ENCODE measurements at places on chromosomes 11 and 22.

- DNase-seq: no peak
These were observed 436.2 kb downstream of the BUD13 start for GRCh38 chr11:116336540-116336939.

- no peak for DNase-seq
These were observed 927 bp downstream of the PRCP start for GRCh38 chr11:82899186-82899820.

DNA sequence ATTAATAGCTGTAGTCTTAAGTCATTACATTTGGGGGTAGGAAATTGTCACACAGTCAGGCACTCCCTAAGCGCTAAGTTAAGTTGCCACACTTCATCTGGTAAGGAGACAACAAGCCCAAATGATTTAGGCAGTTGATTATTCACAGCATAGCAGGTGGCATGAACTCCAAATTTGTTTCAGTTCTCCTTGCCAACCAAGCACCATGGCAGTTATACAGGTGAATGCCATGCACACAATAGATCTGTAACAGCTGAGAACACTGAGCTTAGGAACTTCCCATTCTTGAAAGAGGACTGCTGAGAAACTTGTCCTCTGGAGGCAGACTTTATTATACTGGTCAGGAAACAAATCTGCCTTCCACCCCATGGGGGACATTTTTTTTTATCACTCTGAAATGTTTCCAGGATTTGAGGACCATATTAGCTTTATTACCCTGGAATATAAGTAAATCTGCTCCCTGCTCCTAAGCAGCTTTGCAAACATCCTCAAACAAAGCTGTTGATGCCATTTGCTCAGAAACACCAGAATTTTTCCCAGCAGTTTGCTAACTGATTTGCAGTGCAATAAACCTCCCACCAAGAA, 5.1 kb upstream of the INTS4 start:
- no peak for DNase-seq

DNA sequence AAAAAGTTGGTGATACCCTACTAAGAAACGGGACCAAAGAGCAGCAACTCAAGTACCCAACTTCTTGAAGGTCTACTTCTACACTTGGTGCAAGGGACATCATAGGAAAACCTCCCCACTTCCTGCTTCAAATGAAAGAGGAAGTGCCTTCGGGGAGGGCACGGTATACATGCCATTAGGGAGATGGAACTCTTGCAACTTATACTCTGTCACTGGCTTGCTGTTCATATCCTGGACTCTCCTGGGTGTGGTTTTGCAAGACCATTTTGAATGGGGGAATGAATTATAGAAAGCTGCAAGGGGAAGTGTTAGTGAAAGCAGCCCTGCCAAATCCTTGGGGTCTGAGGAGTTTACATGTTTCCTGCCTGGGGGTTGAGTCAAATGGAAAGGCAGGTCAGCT, 41.9 kb downstream of the CSNK2A3 start:
- no peak for DNase-seq

GRCh38 chr22:28402060-28402459, 277.6 kb downstream of the TTC28 start:
- no peak for DNase-seq

DNA sequence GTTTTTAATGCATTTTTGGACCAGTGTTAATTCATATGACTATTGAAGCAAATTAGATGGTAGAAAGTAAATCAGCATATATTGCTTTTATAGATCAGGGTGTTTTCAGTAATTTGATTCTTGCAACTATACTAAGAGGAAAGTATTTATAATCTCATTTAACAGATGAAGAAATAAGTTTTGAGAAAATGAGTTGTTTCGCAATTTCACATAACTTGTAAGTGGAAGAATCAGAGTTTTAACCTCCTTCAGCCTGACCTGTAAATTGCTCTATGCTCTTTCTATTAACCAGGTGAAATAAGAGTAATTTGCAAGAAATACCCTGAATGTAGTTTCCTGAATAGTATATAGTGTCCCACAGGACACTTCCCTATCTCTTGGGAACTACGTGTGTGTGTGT, 1106.8 kb upstream of the RAG2 start:
- no peak for DNase-seq

DNA sequence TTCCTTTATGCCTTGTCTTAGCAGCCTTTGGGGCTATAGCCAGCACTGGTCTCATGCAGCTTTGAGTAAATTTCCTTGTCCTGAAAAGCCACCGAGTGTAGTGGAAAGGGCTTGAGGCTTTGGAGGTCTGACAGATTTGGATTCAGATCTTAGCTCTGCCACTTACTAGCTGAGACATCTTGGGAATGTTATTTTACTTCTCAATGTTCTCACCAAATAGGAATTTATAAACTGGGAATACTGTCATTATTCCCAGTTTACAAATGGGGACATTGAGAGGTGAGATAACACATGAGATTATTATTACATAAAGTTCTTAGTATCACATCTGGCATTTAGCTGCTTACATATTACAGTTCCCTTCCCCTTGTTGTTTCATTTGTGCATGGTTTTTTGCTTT, 95.5 kb downstream of the COMMD9 start:
- no peak for DNase-seq

DNA sequence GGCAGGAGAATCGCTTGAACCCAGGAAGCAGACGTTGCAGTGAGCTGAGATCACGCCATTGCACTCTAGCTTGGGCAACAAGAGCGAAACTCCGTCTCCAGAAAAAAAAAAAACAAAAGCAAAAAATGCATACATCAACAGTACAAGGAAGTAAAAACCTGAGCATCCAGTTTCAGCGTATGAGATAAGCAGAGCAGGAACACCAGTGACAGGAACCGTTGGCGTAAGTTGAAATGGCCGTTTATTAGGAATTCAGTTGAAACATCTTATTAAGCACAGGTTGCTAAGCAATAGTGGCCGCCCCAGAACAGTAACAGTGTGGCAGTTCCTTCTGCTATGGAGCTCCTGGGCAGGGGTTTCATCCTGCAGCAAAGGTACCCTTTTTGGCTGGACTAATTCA, 4.0 kb upstream of the L3MBTL2 start:
- DNase-seq: no peak

DNA sequence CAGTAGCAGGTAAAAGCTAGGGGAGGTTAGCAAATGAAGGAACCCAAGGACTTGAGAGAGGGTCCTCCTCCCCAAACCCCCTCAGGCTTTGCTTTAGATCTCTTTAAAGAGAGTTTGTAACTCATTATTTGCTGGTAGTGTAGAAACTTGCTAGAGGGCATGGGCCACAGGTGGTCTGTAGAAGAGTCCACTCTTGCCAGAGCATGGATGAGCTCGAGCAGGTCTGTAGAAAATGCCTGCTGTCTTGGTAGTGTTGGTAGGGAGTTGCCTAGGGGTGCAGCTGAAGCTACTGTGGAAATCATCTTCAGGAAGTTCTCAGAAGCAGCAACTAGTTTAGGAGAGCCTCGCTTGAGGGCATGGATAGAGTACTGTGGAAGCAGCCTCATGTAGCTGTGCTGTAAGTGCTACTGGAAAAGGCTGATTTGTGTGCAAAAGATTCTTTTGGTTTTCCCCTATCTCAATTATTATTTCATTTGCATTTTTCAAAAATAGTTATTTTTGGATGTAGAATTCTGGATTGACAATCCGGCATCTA, 104.3 kb downstream of the TMEM135 start:
- DNase-seq: no peak

- DNase-seq: no peak
These were observed 682.6 kb downstream of the JRKL start for GRCh38 chr11:97072420-97072819.

DNA sequence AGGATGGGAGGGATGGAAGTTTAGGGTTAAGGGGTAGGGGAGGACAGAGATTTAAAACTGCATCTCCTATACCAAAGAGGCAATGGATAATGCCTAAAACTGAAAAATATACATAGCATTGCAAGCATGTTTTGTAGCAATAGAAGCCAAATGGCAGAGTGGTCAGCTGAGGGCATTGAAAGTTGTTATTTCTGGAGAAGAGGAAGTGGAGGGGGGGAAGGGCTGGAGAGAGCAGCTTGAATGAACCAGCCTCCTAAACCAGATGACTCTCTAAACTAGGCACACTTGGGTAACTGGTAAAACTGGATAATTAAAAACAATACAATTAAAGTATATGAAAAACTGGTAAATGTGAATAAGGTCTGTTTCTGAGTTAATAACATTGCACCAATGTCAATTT, 70.3 kb upstream of the TP53I11 start:
- DNase-seq: no peak

GRCh38 chr22:19085233-19085718, 36.9 kb downstream of the DGCR2 start:
- DNase-seq: no peak

DNA sequence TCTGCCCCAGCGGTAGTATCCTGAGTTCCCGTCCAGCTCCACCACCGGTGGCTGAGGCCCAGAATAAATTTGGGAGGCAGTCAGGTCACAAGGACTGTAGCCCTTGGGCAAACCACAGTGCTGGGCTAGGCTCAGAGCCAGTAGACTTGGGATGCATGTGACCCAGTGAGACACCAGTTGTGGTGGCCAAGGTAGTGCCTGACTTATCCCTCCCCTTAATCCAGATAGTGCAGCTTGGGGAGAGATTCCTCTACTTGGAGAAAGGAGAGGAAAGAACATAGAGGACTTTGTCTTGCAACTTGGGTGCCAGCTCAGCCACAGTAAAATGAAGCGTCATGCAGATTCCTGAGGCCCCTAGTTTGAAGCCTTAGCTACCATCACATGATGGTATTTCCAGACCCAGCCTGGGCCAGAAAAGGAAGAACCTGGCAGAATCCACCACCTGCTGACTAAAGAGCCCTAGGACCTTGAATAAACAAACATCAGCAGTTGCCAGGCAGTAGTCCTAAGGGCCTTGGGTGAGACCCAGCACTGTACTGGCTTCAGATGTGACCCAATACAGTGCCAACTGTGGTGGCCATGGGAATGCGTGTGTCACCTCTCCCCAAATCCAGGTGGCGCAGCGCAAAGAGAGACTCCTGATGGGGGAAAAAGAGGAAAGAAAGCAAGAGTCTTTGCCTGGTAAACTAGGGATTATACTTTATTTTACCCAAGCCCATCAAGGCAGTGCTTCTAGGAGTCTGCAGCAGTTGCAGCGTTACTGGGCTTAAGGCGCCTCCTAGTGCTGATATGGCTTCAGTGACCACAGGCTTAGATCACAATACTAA, 17.0 kb upstream of the DDX10 start:
- DNase-seq: peak; percentile 70

DNA sequence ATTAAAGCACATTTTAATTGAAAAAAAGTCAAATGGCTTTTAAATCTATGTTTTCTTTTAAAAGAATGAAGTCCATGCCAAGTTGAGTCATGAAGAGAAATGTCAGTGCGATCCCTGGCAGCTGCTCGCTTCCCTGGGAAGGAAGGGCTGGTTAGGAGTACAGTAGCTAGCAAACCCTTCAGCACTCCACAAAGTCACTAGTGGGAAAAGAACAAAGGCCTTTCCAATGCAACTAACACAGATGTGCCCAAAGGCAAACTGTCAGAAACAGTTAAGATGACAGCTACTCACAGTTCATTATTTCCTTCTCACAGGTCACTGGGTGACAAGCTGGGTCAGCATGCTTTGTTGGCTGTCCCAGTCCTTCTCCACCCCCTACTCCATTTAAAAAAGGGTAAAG, 308.7 kb downstream of the DCDC1 start:
- no peak for DNase-seq

GRCh38 chr22:17980638-17981051, 43.7 kb downstream of the MICAL3 start:
- DNase-seq: peak; percentile 48

DNA sequence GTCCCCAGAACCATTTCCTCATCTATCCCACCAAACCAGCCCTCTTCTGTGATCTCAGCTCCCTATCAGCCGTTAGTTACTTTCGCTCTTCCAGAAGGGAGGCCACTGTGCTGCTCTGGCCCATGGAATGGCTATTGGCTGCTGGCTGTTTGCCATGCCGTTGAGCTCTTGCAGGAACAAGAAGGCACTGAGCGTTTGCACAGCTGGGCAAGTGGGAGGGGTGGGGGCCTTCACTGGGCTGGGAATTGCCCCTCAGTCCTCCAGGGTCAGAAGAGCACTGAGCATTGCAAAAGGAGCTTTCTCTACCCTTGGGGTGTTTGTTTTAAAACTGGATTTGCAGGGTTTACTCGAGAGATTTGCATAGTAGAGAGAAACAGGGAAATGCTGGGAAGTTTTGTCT, 129.0 kb upstream of the PARVA start:
- no peak for DNase-seq

DNA sequence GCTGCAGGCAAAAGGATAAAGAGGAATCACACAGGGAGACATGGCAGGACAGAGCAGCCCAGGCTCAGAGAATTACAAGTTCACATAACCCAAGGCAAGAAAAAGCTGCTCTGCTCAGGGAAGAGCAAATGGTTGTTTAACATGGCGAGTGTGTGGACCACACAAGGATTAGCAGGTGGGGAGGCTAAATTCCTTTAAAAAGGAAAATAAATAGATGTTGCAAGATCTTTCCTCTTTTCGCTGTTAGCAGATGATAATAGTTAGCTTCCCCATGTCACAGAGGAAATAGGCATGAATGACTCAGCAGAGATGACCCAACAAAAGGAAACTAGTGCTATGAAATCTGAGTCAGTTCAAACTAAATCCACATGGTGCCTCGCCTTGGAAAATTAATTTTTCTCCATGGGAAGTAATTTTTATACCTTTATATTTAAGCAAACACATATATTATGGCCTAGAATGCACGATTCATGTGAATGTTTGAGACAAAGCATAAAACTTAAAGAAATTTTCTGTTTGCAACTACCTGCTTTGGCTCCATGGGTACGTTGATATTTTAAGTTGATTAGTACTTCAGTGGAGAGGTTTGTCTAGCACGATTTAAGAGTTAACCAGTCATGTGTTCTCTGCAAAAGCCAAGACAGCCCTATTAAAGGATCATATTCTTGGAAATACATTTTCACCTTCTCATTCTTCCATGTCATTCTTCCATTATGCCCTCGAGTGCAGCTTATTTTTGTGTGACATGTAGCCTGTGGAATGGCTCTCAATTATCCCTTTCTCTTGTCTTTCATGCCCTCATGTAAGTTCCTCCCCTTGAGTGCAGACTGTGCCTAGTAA, 38.5 kb upstream of the FJX1 start:
- DNase-seq: no peak
